CD4-positive, alpha-beta T cell (primary cell): ENCODE measurements at places on chromosomes 2 and 18.

- no peak for DNase-seq
Observed at GRCh38 chr18:34691614-34692013, 18.5 kb upstream of the DTNA start.

GRCh38 chr2:214035091-214035852 is 375.6 kb upstream of the VWC2L start:
- no peak for DNase-seq

DNA sequence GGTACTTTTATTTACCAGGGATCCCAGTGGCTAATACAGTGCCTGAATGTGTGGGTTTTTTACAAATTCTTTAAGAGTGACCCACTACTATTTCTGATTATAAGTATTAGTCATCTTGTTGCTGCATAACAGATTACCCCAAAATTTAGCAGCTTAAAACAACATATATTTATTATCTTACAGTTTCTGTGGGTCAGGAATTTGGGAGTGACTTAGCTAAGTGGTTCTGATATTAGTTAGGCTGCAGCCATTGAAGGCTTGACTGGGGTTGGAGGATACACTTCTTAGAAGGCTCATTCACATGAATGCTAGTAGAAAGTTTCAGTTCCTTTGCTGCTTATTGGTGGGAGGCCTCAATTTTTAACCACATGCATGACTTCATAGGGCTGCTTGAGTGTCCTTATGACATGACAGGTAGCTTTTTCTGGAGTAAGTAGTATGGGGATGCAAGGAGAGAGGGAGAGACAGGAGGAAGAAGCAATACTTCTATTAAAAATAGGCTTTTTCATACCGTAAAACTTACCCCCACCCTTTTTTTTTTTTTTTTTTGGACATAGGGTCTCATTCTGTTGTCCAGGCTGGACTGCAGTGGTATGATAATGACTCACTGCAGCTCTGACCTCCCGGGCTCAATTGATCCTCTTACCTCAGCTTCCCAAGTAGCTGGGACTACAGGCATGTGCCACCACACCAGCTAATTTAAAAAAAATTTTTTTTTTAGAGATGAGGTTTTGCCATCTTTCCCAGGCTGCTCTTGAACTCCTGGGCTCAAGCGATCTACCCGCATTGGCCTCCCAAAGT is 13.3 kb upstream of the POLE4 start:
- DNase-seq = no peak

- no peak for DNase-seq
Observed at GRCh38 chr2:3159782-3160545, 217.7 kb downstream of the EIPR1 start.

GRCh38 chr2:104746299-104746698 is 107.6 kb upstream of the POU3F3 start:
- no peak for DNase-seq

- no peak for DNase-seq
Observed at GRCh38 chr2:167187978-167188967, 300.0 kb downstream of the XIRP2 start.

- peak; percentile 31 for DNase-seq
Observed at GRCh38 chr2:232927793-232928550, 57.9 kb downstream of the SNORC start.

DNA sequence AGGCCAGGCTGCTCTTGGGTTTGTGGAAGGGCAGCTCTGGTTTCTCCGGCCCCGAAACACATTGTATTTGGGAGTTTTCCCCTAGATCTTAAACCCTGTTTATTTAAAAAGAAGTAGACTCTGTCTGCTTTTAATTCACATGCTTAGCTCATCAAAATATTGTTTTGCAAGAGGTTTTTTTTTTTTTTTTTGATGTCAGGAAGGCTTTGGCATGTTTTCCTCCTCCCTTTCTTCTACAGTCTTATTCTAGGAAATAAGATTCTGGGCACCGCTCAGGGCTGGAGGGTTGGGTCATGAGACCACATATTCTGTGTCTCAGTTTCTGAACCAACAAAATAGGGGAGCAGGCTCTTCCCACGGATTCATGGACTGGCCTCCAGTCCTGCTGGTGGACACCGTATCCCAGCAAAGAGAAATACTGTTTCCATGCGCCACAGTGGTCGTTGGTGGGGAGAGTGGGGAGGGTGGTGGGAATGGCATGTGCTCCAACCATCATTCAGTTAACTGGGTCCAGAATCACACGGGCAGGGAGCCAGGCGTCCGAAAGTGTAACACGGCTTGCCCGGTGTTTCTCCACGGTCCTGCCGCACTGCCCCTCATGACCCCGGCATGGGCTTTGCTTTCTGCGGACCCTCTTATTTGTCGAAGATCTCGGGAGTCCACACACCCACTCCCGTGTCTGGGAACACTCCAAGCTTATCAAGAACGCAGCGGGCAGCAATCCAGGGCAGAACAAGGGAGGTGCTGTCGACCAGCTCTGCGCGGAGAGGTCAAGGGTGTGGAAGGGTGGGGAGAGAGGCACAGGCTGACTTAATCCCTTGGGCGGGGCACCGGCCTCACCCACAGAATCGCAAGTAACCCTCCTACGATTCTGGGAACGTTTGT is 176.7 kb downstream of the GLI2 start:
- no peak for DNase-seq

DNA sequence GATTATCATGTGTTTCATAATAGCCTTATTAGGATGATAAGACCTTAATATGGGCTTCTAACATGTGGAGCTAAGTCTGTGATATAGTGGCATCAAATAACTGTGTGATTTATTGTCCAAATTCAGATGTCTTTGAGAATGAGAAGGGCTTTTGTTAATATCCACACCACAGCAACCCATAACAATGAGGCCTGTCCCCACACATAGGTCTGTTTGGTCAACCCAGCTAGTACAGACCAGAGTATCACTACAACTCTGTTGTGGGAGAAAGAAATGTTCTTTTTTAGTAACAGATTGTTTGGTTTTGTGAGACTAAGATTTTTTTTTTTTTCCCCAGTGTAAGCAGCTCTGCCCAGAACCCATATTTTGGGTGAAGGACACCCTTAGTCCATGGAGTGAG is 439.2 kb downstream of the PIK3C3 start:
- DNase-seq = no peak

DNA sequence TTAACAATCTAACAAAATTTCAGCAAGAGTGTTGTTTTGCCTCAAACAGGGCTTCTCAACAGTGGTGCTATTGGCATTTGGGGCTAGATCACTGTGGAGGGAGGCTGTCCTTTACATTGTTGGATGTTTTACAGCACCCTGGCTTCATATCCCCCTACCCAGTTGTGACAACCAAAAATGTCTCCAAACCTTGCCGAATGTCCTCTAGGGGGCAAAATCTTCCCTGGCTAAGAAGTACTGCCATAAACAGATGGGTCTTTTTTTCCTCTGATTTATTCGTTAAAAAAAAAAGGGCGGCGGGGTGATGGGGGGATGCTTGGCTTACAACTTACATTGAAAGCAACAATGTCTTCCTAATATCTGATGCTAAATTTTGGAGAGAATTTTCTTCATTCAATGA is 207.6 kb upstream of the CCDC150 start:
- no peak for DNase-seq

DNA sequence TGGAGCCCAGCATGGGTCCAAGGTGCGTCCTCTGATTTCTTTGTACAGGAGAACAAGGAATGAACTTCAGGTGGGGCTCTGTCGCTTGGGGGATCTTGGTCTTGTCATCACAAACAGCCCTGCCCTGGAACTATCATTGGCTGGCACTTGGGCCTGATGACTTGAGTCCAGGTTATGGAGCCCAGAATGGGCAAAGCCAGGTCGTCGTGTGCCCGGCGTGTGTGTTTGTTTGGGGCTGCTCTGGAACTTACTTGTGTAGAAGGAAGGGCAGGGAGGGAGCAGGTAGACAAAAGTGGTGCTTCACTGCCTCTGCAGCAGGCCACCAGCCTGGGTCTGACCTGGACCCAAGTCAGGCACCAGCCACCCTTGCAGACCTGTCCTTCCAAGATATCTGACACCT is 306.3 kb upstream of the HS6ST1 start:
- DNase-seq = no peak

GRCh38 chr18:52007105-52007504 is 332.9 kb upstream of the DCC start:
- DNase-seq = no peak

DNA sequence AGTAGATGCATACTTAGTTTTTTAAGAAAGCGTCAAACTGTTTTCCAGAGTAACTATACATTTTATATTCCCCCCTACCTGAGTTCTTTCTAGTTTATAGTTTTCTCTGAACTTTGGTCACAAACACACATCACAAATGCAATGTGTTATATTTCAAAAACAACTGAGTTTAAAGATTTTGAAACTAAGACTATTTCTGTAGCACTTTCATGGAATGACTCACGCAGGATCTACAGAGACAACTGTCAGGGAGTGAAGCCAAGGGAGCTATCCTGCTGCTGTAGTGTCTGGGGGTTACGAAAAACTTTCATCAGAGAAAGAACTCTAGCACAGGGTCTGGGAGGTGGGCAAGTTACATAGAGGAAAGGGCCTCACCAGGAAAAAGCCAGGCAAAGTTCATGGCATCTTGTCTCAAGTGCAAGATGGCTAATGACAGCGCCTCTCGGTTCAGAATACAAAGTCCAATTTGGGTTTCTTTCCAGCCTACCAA is 66.8 kb downstream of the UXS1 start:
- no peak for DNase-seq

- no peak for DNase-seq
Observed at GRCh38 chr2:186263673-186264250, 222.3 kb upstream of the ZC3H15 start.

- DNase-seq = no peak
Observed at GRCh38 chr2:14417551-14417950, 215.0 kb upstream of the LRATD1 start.

DNA sequence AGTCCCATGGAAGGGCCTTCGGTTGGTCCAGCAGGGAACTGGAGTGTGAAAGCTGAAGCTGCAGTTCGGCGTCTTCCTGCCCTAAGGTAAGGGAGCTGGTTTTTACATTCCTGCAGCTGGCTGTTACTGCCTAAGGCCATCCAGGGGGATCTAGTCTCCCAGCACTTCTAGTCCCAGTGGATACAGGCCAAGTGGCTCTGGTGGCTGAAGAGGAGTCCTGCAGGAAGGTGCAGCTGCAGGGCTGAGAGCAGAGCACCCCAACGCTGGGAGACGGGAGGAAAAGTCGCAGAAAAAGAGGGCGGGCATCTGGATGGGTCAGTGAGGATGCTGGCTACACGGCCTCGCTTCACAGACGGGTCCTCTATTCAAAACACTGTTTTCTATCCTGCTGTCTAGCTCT is 225.0 kb upstream of the HS6ST1 start:
- no peak for DNase-seq

DNA sequence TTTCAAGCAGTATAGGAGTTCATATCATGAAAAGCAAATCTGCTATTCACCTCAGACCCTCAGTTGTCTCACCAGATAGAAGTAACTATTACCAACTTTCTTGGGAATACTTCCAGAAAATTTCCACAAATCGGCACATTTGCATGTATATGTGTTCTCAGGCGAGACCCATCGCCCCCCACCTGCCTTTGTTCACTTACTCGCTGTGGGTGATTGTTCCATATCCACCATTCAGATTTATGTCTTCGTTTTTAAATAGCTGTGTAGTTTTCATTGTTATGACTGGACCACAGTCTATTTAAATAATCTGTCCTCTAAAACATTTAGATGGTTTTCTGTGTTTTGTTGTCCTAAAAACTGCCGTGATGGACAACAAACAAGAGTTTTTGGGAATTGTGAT is 3.3 kb downstream of the TRIM54 start:
- DNase-seq = no peak

DNA sequence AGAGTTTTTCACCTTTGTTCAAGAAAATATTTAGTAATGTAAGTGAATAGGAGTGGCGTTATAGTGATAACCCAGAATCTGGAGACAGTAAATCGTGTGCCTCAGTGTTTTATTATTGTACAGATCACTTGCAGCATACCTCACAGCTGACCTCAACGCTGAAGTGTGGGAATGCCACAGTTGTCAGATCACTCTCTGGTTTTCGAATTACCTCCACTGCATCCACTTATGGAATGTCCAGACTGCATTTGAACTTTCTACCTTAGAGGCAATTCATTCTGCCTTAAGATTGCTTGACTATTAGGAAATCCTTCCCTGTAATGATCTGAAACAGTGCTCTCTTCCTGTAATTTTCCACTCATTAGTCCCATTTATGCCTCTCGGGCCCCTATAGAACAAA is 164.5 kb upstream of the ALPP start:
- DNase-seq = no peak

- no peak for DNase-seq
Observed at GRCh38 chr2:134758633-134759032, 39.8 kb upstream of the TMEM163 start.

- DNase-seq = no peak
Observed at GRCh38 chr2:138245310-138245709, 256.3 kb upstream of the SPOPL start.

- no peak for DNase-seq
Observed at GRCh38 chr2:18650221-18650620, 60.9 kb upstream of the NT5C1B start.

DNA sequence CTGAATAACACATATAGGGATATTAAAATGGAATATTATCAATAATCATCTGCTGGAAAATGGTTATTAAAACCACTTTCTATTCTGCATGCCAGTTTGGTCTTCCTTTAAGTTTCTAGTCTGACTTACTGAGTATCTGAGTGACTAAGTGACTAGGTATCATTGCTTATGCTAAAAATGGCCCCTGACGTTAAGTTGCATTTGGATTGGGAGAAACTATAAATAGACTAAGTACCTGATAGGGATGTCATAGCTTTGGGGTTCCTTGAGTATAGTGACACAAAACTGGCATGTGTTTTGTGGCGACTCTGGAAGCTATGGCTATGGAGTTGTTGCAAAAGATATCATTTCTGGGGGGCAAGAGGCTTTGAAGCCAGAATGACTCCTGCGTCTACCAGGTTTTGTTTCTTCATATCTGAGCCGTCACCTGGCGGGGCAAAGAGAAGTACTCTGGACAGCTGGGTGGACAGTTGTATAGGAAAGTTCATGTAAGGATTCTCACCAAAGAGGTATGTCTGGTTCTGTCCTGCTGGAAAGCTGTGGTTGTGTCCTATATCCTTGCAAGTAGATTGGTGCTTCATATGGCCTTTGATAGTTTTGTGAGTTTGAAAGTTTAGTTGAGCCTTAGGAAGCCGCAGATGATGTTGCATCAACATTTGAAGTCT is 17.9 kb downstream of the ITGAV start:
- DNase-seq = no peak

DNA sequence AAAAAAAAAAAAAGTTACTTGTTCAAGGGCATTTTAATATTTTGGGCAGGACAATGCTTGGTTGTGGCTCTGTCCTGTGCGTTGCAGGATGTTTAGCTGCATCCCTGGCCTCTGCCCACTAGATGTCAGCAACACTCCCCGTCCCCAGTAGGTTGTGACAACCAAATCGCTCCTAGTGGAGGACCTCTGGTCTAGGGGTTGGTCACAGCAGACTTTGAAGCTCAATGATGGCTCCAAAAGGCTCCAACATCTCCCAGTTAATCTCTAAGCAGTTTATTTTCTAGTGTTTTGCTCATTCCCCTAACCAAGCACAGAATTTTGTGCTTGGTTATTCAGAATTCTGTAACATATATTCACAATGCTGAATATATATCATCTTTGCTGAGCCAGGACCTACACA is 67.0 kb downstream of the CHRNA1 start:
- peak; percentile 65 for DNase-seq

- no peak for DNase-seq
Observed at GRCh38 chr2:8137801-8138200, 544.1 kb upstream of the ID2 start.
